ENCODE measurements at places on chromosomes 7 and 10.

GRCh38 chr7:2953099-2953498 lies 90.6 kb downstream of the CARD11 start:
- no peak for DNase-seq

DNA sequence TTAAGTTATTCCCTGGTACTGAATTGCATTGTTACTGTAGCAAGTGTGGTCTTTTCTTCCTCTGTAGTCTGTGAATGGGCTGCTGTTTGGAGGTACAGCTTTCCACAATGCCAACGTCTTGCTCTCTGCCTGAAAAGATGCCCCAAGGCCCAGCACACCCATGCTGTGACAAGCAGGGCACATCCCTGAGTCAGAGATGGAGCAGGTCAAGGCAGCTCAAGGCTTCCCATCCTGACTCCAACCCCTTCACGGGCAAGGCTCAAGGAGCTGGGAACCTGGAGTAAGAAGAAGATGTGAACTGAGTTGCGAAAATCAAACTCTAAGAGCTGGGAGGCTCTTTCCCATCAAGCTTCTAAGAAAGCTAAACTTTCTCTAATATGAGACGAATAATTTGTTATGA lies 27.2 kb downstream of the SVIL start:
- no peak for DNase-seq

- no peak for DNase-seq
These were observed 59.6 kb downstream of the PKD1L1 start for GRCh38 chr7:47888371-47889265.

DNA sequence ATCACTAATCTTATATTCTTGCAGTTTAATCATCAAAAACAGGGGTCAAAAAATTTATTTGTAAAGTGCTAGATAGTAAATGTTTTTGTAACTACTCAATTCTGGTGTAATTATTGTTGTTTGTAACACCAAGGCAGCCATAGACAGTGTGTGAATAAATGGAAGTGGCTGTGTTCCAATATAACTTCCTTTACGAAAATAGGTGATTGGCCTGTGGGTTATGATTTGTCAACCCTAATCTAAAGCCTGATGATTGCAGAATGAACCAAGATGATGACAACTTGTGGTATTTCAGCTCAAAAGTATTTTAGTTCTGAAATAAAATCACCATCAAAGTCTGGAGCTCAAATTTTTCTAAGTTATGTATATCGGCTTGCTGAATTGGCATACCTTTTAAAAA lies 34.4 kb upstream of the ETV1 start:
- DNase-seq: no peak

DNA sequence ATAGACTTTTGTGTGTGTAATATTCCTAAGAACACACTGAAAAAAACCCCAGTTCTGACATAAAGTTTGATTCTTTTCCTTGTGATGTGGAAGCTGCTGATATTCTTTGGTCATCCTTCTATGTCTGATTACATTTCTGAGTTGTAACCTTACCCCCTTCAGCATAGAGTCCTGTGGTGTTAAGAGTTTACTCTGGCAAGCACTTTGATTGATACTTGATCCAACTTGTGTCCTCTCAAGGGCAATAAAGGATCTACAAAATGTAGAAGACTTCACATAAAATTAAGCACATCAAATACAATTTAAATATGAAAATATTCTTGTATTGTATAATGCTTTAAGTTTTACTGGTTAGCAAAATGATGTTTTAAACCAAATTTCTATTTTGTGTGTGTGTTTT lies 221.7 kb upstream of the DKK1 start:
- no peak for DNase-seq

GRCh38 chr7:116353647-116354046 lies 143.3 kb downstream of the TES start:
- peak; percentile 27 for DNase-seq

DNA sequence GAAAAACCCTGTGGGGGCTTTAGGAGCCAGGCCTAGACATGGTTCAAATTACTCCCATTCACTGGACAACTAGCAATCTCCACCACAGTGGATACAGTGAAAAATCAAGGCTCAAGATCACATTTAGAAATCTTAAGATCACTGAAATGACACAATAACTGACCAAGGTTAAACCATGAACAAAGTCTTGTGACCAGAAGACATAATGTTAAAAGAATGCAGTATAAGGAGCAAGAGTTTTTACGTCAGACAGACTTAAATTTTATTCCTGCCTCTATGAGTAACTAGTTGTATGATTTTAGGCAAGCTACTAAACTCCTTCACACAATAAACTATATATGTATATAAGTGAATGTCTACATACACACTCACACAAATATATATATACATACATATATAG lies 68.5 kb downstream of the MICU1 start:
- peak; percentile 66 for DNase-seq

DNA sequence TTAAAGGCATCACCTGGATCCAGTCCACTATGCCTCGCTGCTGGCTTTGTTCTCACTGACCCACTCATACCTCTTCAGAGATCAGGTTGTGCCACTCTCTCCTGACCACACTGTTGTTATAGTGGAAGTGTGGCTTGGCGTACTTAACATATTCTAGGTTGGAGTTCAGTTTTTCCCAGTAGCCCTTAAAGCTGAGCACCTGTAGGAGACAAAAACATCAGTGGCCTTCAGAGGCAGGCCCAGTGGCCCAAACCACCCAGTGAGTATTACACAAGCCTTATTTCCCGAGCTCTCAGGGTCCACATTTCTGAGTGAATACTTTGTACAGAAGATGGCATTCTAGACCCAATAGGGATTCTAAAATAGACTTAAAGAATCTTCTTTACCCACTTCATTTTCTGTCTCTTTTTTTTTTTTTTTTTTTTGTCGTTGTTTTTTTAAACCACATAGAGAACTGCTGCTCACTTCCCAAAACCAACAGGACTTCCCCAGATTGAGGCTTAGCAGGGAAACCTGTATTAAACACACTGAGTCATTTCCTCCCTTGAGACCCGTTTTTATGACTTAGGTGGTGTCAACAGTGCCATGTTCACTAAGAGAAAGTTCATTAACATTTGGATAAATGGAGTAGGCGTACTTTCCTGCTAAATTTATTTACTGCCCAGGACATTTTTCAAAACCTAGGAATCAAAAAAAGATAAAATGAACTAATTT lies 85.8 kb downstream of the GSAP start:
- peak; percentile 57 for DNase-seq

GRCh38 chr10:130807096-130807495 lies 504.4 kb downstream of the TCERG1L start:
- DNase-seq: no peak

DNA sequence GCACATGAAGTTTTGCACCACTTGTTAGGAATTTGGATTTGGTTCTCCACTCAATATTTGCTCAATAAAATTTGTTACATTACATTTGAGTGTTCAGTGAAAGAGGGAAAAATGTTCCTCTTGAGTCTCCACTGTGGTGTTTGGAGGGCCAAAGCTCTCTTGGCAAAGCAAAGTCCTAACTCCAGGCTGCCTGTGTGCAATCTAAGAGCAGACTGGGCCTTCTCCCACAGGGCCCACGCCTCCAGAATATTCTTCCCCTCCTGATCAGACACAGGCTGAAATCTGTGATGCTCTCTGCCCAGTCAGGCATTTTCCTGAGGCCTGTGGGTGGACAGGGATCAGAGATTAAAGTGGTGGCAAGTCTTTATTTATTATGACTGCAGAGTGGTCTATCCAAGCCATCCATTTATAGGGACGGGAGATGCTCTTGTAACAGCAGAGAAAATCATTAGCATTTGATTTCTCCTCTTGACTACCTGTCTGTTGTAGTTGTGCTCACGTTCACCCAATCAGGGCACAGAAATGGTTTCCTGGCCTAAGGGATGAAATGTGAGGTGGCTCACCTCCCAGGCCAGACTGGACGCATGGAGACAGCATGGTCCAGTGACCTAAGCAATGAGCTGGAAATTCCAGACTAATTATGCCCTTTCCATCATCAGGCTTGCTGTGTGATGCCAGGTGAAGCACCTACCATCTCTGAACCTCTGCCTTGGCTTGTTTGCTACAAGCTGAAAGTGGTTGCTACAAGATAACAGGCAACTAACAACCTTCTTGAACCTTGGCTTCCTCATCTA lies 147.1 kb upstream of the NRBF2 start:
- no peak for DNase-seq

GRCh38 chr7:158824028-158824427 lies 5.3 kb downstream of the ESYT2 start:
- DNase-seq: peak; percentile 71

DNA sequence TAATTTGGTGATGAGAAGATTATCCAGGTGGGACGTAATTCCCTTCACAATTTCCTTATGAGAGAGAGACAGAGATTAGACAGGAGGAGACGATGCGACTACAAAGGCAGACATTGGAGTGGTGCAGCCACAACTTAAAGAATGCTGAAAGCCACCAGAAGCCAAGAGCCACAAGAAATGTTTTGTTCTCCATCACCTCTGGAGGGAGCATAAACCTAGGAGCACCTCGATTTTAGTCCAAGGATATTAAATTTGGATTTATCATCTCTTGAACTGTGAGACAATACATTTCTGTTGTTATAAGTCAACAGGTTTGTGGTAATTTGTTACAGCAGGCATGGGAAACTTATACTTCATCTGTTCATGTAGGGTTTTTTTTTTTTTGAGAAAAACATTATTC lies 418.9 kb downstream of the DGKB start:
- peak; percentile 15 for DNase-seq

GRCh38 chr7:94823947-94824346 lies 83.4 kb upstream of the PPP1R9A start:
- DNase-seq: peak; percentile 26

GRCh38 chr10:113880236-113880635 lies 25.8 kb downstream of the NHLRC2 start:
- peak; percentile 32 for DNase-seq

- DNase-seq: peak; percentile 4
These were observed 506.0 kb downstream of the AUTS2 start for GRCh38 chr7:70104243-70104642.

GRCh38 chr7:75985518-75986146 lies 8.8 kb downstream of the TMEM120A start:
- DNase-seq: no peak

DNA sequence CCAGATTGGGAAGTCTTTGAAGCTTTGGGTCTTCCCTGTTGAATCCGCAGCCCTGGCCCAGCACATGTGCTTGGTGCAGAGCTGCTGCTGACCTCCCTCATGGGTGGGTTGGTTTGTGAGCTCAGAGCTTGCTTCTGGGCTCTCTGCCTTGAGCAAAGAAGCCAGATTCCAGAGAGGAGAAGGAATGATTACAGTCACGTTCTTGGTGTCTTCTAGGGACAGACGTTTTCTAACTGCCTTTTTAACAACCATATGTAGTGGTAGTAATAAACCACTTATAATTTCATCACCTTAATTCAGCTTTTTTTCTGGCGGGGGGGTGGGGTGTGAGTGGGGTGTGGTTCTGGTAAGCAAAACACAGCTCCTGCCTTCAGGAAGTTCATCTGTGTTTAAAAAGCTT lies 39.5 kb downstream of the LRMDA start:
- DNase-seq: peak; percentile 49

GRCh38 chr7:78052112-78052511 lies 253.5 kb downstream of the PHTF2 start:
- no peak for DNase-seq

GRCh38 chr7:22884911-22885788 lies 62.5 kb upstream of the TOMM7 start:
- DNase-seq: peak; percentile 39

- no peak for DNase-seq
These were observed 757 bp downstream of the RAB19 start for GRCh38 chr7:140404565-140405065.

- DNase-seq: peak; percentile 88
These were observed 47.6 kb downstream of the PDGFA start for GRCh38 chr7:471866-472639.

GRCh38 chr7:27689591-27690164 lies 27.0 kb upstream of the HIBADH start:
- peak; percentile 26 for DNase-seq

DNA sequence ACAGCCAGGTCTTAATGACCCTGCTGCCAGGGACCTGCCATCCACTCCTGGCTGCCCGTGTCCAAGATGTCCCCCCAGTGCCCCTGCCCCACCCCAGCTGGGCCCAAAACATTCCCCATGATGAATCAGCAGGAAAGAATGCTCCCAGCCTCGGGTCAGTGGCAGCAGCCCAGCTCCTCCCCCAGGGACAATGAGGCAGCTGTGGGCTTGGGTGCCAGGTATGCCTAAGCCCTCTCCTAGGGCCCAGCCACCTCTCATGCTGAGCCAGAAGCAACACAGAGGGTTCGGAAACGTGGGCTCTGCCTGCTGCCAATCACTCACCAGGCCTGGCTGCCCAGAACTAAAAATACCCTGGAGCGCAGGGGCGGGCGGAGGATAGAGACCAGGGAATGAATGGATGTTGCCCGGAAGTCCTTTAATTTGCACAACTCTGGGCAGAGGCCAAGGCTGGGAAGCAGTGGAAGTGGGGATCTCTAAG lies 1.5 kb upstream of the LOXL4 start:
- peak; percentile 90 for DNase-seq

DNA sequence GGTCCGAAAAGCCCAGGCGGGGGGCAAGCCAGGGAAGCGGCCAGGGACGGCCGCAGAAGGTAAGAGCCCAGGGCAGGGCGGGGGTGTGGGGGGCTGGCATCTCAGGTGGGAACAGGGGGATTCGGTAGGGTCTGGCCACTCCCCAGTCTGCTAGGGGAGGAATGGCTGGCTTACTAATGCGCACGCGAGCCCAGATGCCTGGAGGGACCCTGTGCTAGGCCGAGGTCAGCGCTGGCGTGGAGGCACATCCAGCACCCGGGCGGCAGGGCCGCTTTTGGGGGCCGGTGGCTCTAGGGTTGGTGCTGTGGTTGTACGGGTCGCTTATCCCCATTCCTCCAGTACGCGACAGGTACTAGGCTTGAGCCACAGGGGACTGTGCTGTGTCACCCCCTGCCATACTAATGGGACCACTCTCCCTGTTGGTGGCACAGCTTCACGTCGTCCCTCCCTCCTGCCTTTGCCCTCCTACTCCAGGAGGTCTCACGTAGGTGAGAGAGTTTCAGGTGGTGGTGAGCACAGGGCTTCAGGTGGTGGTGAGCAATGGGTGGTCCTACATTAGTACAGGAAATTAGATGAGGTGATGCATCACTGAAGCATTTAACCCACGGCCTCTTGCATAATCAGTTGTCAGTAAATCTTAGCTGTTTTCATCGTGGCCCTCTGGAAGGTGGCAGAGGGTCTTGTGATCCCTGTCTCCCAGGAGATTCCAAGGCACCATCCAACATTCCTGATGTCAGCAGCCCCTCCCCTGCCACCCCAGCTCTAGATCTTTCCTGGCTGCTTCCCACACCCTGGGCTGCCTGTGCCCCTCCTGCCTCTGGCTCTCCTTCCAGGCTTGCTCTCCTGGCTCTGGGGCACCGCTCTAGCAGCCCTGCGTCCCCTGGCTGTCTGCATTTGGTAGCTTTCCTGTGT lies 971 bp downstream of the AEBP1 start:
- peak; percentile 80 for DNase-seq

GRCh38 chr10:42594246-42594650 lies 44.1 kb downstream of the ZNF33B start:
- peak; percentile 13 for DNase-seq

DNA sequence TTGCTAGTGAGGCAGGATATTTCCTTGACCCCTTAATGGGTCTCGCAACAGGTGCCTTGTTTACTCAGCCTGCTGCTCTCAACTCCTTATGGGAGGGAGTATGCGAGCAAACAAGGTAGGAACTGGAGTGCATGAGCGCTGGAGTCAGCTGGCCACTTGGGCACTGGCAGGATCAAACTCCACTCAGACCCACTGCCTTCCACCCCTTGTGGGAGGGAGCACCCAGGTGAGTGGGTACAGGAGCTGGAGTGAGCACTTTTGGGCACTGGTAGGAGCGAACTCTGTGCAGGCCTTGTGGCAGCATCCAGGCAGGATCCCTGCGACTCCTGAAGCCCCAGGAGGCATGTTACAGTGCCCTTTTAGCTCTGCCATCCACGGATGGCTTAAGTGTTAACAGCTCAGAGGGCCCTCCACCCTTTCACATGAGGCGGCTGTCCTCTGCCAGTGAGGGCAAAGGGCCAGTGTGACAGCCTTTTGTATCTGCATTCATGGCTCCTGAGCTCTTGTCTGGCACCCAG lies 123.2 kb downstream of the ST7 start:
- DNase-seq: no peak
